ENCODE measurements at places on chromosomes 3 and 15.

DNA sequence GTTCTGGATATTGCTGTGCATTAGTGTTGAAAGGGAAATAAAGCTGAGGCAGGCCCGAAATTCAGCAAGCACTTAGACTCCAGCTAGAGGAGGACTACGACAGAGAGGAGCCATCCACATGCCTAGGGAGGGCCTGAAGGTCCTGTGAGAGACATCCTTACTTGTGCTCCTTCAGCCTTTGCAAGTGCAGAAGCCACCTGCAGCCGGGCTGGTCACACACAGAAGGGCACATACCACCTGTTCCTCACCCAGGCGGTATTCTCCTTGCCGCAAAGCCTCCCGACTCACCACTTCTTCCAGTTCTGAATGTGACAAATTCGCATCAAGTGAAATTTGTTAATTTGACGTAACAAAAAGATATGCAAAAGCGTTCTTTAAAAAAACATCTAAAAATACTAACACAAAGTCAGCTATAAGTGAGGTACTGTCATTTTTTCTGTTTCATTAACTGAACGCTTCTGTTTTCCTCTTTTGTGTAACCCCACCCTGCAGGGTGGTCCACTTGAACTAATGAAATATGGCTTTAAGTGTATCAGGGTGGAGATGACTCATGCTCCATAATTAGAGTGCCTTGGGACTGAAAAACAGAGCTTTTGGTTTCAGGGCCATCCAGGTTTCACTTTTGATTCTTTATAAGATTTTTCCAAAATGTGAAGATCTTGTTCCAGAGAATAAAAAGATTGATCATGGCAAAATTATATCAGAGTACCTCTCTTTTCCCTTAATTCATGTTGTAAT, 467.9 kb upstream of the ATP11B start:
- no peaks in the 10 kb centered on the region for H3K4me1 ChIP-seq
- no peaks in the 10 kb centered on the region for H3K36me3 ChIP-seq
- H3K4me3 ChIP-seq, result no peak overlapping the region
- no peak for DNase-seq
- H3K27me3 ChIP-seq, result no peaks in the 10 kb centered on the region

GRCh38 chr3:138434276-138434874, at the start of gene ESYT3:
TSS of gene ESYT3 (plus strand) at chr3:138434616. CDS start at chr3:138434799, 183 bp downstream.
- peaks cover 7% of the 10 kb centered on the region for H3K4me1 ChIP-seq
- H3K27me3 ChIP-seq, result peaks cover 63% of the 10 kb centered on the region
- DNase-seq, result peak; percentile 55

DNA sequence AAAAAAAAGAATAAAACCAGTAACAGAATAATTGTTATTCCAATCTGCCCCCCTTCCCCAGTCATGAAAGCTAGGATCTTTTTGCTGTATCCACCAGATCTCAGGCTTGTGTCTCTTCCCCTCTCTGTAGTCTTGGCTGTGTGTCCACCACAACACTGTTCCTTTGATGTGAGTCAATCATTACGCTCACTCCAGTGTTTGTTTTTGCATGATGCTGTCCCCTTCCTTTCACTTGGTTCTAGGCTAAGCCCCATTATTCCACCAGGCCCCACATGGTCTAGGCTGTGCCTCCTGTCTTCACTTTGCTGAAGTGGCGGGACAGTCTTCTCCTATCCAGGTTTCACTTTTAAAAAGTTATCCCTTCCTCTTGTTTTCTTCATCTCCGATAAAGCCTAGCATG, 13.6 kb downstream of the ACKR2 start:
- H3K4me1 ChIP-seq, result peaks cover 3% of the 10 kb centered on the region
- no peak for DNase-seq
- H3K4me3 ChIP-seq, result no peak overlapping the region
- H3K36me3 ChIP-seq, result no peaks in the 10 kb centered on the region
- H3K27me3 ChIP-seq, result peaks cover 22% of the 10 kb centered on the region
- H3K27ac ChIP-seq, result no peak overlapping the region

GRCh38 chr3:23203708-23204330, 692 bp downstream of the UBE2E2 start:
- H3K4me1 ChIP-seq, result peaks cover 7% of the 10 kb centered on the region
- DNase-seq, result no peak
- peaks cover 49% of the 10 kb centered on the region for H3K27me3 ChIP-seq
- H3K4me3 ChIP-seq, result peak overlapping the region; percentile 86
- peak overlapping the region; percentile 63 for H3K27ac ChIP-seq
- H3K36me3 ChIP-seq, result no peaks in the 10 kb centered on the region

- DNase-seq, result no peak
- H3K36me3 ChIP-seq, result peaks cover 24% of the 10 kb centered on the region
- peaks cover 17% of the 10 kb centered on the region for H3K27me3 ChIP-seq
- H3K4me3 ChIP-seq, result no peak overlapping the region
- H3K27ac ChIP-seq, result no peak overlapping the region
These were observed 33.1 kb downstream of the QTRT2 start for GRCh38 chr3:114089675-114090074.

DNA sequence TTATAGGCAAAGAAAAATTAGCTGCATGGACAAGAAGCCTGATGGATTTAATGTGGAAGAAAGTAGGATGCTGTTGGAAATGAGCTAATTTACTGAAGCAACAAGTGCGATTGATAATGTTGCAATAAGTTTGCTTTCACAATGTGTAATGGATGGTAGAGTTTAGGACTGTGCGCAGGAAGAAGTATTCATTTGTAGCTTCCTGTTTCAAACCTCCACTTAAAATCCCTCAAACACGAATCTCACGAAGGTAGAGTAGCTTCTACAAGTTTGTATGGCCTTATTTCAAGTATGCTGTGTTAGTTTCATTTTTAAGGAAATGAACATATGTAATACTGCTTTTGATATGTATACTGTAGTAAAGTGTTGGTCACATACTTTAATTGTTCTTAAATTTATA, 42.3 kb downstream of the KCNH8 start:
- H3K27me3 ChIP-seq, result peaks cover 5% of the 10 kb centered on the region
- no peak for DNase-seq
- H3K36me3 ChIP-seq, result no peaks in the 10 kb centered on the region

DNA sequence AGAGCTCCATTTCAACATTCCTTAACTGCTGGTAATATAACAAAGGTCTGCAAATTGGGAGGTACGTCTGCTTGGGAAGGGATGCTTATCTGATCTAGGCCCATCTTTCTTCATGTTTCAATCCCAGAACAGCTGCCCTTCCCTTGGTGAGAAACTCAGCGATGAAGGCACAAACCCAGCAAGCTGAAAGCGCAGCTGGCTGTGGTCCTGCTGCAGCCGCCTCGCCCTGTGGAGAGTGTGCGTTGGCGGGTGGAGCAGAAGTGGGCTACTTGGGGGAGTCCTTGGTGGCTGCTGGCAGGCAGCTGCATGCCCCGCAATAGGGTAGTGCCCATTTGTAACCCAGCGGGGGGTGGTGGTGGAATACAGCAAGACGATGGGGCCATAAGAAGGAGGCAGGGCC, 160.6 kb upstream of the WNT5A start:
- H3K27me3 ChIP-seq, result no peaks in the 10 kb centered on the region
- H3K36me3 ChIP-seq, result no peaks in the 10 kb centered on the region
- DNase-seq, result no peak
- H3K4me1 ChIP-seq, result no peaks in the 10 kb centered on the region
- H3K4me3 ChIP-seq, result no peak overlapping the region
- no peak overlapping the region for H3K27ac ChIP-seq

DNA sequence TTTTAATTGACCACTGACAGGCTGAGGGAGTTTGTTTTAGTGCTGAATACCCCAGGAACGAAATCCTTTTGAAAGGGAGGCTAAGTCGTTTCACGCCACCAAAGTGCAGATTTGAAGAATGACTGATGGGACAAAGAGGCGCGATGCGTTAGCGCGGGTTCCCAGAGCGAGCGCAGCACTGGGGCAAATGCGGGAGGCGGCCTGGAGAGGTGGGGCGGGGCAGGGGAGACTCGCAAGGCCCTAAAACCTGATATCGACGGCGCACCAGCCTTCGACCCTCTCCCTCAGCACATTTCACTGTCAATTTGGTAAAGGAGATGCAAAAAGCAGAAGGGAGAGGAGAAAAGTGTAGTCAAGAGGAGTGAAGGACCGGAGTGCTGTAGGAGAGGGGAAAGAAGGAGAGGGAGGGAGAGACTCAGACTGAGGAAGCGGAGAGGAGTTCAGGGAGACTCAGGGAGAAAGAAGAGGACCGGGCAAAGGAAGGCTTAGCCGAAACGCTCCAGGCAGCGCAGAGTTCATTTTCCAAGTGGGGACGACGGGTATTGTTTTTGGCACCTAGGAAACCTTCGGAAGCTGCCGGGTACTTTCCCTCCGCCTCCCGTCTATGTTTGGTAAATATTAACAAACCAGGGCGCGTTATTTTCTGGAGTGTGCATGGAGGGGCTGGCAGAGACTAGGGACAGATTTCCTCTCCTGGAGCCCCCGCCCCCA, 3.8 kb upstream of the FOXB1 start:
- H3K27ac ChIP-seq, result peak overlapping the region; percentile 46
- H3K4me1 ChIP-seq, result peaks cover 73% of the 10 kb centered on the region
- peak overlapping the region; percentile 47 for H3K4me3 ChIP-seq
- peaks cover 93% of the 10 kb centered on the region for H3K27me3 ChIP-seq

GRCh38 chr15:90860942-90861675, 7.3 kb upstream of the FURIN start:
- peaks cover 40% of the 10 kb centered on the region for H3K4me1 ChIP-seq
- no peaks in the 10 kb centered on the region for H3K36me3 ChIP-seq
- no peak overlapping the region for H3K4me3 ChIP-seq
- DNase-seq, result no peak
- no peaks in the 10 kb centered on the region for H3K27me3 ChIP-seq

- H3K4me3 ChIP-seq, result no peak overlapping the region
- no peaks in the 10 kb centered on the region for H3K36me3 ChIP-seq
- H3K27me3 ChIP-seq, result peaks cover 18% of the 10 kb centered on the region
- peaks cover 3% of the 10 kb centered on the region for H3K4me1 ChIP-seq
These were observed 39.6 kb downstream of the LEKR1 start for GRCh38 chr3:156865732-156866131.

DNA sequence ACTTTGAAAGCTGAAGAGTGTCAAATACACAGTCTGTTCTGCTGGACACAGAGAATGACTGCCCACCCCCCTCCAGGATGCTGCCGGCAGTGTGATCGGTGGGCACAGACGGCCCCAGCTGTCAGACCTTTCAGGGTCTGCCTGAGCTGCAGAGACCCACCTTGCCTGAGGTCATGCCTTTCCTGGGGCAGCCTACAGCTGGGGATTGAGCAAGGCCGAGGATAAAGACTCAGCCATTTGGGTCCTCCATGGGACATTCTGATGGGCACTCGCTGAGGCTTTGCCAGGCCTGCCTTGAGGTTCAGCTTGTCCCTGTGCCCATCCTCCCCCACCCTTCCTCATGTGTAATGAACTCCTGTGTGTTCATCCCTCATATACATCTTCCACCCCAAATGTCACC, 102.3 kb upstream of the SMAD3 start:
- no peaks in the 10 kb centered on the region for H3K4me1 ChIP-seq
- H3K4me3 ChIP-seq, result no peak overlapping the region
- no peak for DNase-seq
- H3K27ac ChIP-seq, result no peak overlapping the region
- H3K36me3 ChIP-seq, result no peaks in the 10 kb centered on the region

GRCh38 chr3:120778776-120779175, 36.2 kb downstream of the GTF2E1 start:
- peaks cover 2% of the 10 kb centered on the region for H3K4me1 ChIP-seq
- no peaks in the 10 kb centered on the region for H3K27me3 ChIP-seq
- no peak for DNase-seq

GRCh38 chr15:76223521-76223920, 87.7 kb downstream of the ETFA start:
- no peak for DNase-seq
- peaks cover 26% of the 10 kb centered on the region for H3K36me3 ChIP-seq
- no peak overlapping the region for H3K4me3 ChIP-seq
- no peaks in the 10 kb centered on the region for H3K27me3 ChIP-seq
- H3K4me1 ChIP-seq, result no peaks in the 10 kb centered on the region
- no peak overlapping the region for H3K27ac ChIP-seq

DNA sequence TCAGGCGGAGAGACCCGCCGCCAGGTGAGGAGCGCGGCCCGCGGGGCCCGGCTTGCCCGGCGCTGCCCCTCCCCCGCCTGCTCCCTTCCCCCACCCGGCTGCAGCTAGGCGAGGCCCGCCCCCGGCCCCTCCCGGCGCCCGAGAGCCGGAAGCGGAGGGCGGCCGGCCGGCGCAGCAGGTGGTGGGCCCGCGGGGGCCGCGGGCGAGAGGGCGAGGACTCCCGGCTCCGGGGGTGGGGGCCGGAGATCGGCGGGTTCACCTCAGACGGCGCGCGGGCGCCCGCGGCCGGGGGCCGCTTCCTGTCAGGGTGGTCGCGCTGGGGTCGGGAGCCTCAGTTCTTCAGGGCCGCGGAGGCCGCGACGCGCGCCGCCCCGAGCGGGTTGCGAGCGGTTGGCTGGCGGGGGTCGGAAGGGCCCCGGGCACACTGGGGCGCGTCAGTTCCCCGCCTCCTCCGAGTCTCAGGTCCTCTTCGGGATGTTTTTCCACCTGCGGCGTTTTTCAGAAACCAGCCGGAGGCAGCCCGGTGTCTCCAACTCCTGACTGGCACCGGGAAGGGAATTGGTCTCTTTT, 395 bp downstream of the ZFAND6 start:
- H3K36me3 ChIP-seq, result no peaks in the 10 kb centered on the region
- H3K27ac ChIP-seq, result peak overlapping the region; percentile 94
- peak; percentile 80 for DNase-seq
- peaks cover 4% of the 10 kb centered on the region for H3K27me3 ChIP-seq
- peak overlapping the region; percentile 93 for H3K4me3 ChIP-seq

DNA sequence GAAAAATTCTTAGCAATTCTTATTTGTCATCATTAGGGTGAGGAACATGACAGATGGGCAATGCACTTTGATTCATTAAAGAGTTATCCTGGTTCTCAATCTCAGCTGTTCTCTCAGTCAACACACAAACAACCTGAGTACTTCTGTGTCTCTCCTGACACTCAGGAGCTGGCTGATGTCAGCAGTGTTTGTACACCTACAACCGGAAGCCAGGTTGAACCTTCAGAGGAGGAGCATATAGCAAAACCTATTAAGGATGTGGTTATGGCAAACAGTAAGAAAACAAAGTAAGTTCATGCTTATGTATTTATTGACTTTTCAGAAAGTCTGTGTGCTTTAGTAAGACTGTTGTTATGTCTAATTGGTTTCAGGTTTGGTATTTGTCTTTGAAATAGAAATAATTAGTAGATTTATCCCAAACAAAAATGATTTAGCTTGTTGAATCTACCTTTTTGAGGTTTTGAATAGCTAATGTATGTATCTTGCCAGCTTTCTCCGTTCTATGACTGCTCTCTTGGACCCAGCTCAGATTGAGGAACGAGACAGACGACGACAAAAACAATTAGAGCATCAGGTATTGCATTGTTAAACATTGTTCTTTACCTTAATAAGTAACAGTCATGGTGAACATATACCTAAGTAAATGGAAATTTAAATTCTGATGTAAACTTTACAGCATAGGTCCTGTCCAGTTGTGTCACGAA, 36.6 kb downstream of the CCDC66 start:
- H3K4me1 ChIP-seq, result peaks cover 23% of the 10 kb centered on the region
- peak overlapping the region; percentile 46 for H3K4me3 ChIP-seq
- H3K27me3 ChIP-seq, result no peaks in the 10 kb centered on the region
- H3K36me3 ChIP-seq, result peaks cover 40% of the 10 kb centered on the region
- H3K27ac ChIP-seq, result peak overlapping the region; percentile 82

GRCh38 chr3:77467702-77468625, 428.1 kb downstream of the ROBO2 start:
- no peak overlapping the region for H3K27ac ChIP-seq
- DNase-seq, result no peak

GRCh38 chr3:78174821-78175220, 1134.9 kb downstream of the ROBO2 start:
- H3K4me1 ChIP-seq, result no peaks in the 10 kb centered on the region
- H3K4me3 ChIP-seq, result no peak overlapping the region
- no peak for DNase-seq
- H3K27me3 ChIP-seq, result no peaks in the 10 kb centered on the region
- no peak overlapping the region for H3K27ac ChIP-seq
- H3K36me3 ChIP-seq, result no peaks in the 10 kb centered on the region

- no peak overlapping the region for H3K27ac ChIP-seq
- H3K4me1 ChIP-seq, result no peaks in the 10 kb centered on the region
These were observed 622.2 kb upstream of the ZNF385D start for GRCh38 chr3:22373182-22373581.

All from T-helper 2 cell treated with Interferon-gamma antibody and Interleukin-4, amounts not matched to agents 5 μg/mL and 100 μg/mL, for 36 hours (primary cell).